ENCODE measurements at places on chromosomes 1 and 21. TPM values are rescaled to one million over a fixed set of nuclear protein-coding genes. Genes with fewer than 3 reads are reported as not detected.
A peak's percentile ranks its signal among the peaks of the same experiment; 100 is the strongest.

DIO1 gene
- not detected for total RNA-seq

- DNase-seq = no peak
- H3K4me3 ChIP-seq = no peak overlapping the region
- no peaks in the 10 kb centered on the region for H3K27me3 ChIP-seq
- H3K4me1 ChIP-seq = no peaks in the 10 kb centered on the region
- peaks cover 8% of the 10 kb centered on the region for H3K36me3 ChIP-seq
- H3K27ac ChIP-seq = no peak overlapping the region
Observed at GRCh38 chr1:5140962-5141361, 486.6 kb downstream of the AJAP1 start.

GRCh38 chr21:35485364-35485763 lies 436.3 kb upstream of the RUNX1 start:
- H3K36me3 ChIP-seq = no peaks in the 10 kb centered on the region
- H3K27ac ChIP-seq = no peak overlapping the region
- no peak overlapping the region for H3K4me3 ChIP-seq
- no peaks in the 10 kb centered on the region for H3K4me1 ChIP-seq

GRCh38 chr1:200905411-200906052 lies 10.8 kb downstream of the INAVA start:
- H3K27ac ChIP-seq = no peak overlapping the region
- H3K4me1 ChIP-seq = no peaks in the 10 kb centered on the region
- no peak for DNase-seq
- H3K27me3 ChIP-seq = peaks cover 35% of the 10 kb centered on the region

GRCh38 chr1:225772848-225773247 lies 4.8 kb upstream of the SRP9 start:
- H3K4me3 ChIP-seq = no peak overlapping the region
- DNase-seq = no peak
- no peaks in the 10 kb centered on the region for H3K27me3 ChIP-seq
- no peaks in the 10 kb centered on the region for H3K36me3 ChIP-seq

DNA sequence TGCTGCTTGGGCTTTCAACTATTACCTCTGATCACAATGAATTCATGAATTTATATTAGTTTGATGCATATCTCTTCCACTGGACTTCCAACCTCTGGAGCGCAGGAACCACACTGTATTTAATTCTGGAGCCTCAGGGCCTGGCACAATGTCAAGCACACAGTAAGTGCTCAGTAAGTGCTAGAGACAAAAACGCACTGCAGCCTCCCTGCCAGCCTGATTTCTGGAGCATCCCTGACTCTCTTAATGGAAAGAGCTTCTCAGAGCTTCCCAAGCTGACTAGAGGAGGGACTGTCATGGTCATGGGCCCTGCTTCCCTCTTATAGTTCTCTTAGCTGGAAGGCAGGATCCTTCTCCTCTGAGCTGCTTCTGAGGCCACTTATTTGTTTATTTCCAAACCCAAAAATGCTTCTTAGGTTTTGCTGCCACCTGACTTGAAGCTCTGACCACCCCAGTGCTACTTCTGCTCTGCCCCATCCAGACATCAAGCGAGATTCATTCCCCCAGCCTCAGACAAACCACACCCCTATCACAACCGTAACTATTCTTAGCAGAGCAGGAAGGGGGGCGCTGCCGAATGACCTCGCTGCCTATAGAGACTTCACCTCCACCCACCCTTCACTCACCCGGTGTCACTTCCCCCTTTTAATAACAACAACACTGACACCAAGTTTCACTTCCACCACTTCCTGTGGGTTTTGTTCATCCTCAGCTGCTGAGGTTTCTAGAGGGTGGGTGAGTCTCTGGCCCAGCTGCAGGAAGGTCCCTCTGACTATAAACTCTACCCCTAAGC lies 33.6 kb downstream of the NUAK2 start:
- peak overlapping the region; percentile 39 for H3K4me3 ChIP-seq
- peaks cover 2% of the 10 kb centered on the region for H3K27me3 ChIP-seq
- H3K4me1 ChIP-seq = peaks cover 56% of the 10 kb centered on the region
- H3K36me3 ChIP-seq = no peaks in the 10 kb centered on the region
- DNase-seq = no peak
- H3K27ac ChIP-seq = peak overlapping the region; percentile 68

- H3K27me3 ChIP-seq = peaks cover 11% of the 10 kb centered on the region
- no peaks in the 10 kb centered on the region for H3K36me3 ChIP-seq
- peak; percentile 57 for DNase-seq
- H3K27ac ChIP-seq = no peak overlapping the region
- H3K4me3 ChIP-seq = peak overlapping the region; percentile 41
- H3K4me1 ChIP-seq = peaks cover 9% of the 10 kb centered on the region
Observed at GRCh38 chr1:157073944-157074685, 25.5 kb downstream of the ETV3L start.
